ENCODE measurements at places on chromosomes 11 and 22. TPM values are rescaled to one million over a fixed set of nuclear protein-coding genes. Genes with fewer than 3 reads are reported as not detected.

MYBPC3 gene
- not detected for total RNA-seq

- no peak for DNase-seq
These were observed at the start of gene APOA4 for GRCh38 chr11:116823031-116823843. Gene APOA4 (minus strand): TSS chr11:116823304. CDS start chr11:116823191, 113 bp downstream.

RBMXL2 gene
- 0.21 TPM for total RNA-seq

PHLDA2 gene
- 58.5 TPM for total RNA-seq

KCNJ1 gene
- not detected for total RNA-seq

- DNase-seq: no peak
These were observed 132.3 kb downstream of the CEP164 start for GRCh38 chr11:117459979-117460300.

GRCh38 chr11:3049430-3050243 lies 7.6 kb downstream of the CARS1 start:
- peak; percentile 86 for DNase-seq

DNA sequence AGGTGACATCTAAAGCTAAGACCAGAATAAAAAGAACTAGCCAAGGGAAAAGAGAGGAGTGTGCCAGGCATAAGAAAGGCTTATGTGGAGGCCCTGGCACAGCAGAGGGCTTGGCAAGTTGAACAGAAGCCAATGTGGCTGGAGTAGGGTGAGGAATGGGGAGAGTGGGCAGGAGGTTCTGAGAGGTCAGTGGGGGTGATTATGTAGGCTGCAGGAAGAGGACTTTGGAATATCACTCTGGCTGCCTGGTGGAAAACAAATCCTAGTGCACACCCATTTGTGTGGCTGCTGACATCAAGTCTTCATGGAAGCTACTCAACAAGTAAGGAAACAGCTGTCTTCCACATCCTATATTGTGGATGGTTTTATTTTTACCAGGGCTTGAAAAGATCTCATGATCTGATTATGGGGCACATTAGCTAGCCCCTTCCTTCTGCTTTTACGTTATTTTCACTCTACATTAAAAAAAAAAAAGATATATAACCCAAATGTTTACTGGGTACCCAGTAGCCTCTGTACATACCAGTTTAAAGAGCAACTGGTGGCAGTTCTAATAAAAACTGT lies 3.4 kb downstream of the MRPL16 start:
- DNase-seq: no peak

DNA sequence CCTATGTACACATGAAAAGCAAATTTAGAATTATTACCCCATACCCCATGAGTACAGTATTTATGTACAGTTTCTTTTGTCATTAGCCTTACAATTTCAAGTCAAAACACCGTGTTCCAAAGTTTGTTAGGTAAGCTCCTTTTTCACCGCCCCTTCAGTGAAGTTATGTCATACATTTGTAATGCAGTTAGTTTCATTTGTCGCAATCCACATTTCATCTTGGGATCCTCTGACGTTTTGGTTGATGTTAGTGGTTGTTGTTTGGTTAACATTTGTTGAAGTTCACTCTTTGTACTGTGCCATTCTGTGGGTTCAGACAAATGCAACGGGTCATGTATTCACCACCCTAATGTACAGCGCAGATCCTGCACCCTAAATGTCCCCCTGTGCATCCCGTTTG lies 45.2 kb downstream of the ARHGEF12 start:
- DNase-seq: no peak

All from kidney epithelial cell (primary cell).